ENCODE measurements at places on chromosomes 1 and 21.

GRCh38 chr1:194295685-194296084 lies 1109.3 kb upstream of the B3GALT2 start:
- peak; percentile 61 for DNase-seq

- no peak for DNase-seq
Measured at GRCh38 chr1:86708920-86709319, 4.5 kb downstream of the SH3GLB1 start.

GRCh38 chr1:2970311-2971071 lies 50.8 kb upstream of the ACTRT2 start:
- DNase-seq, result no peak

- DNase-seq, result peak; percentile 16
Measured at GRCh38 chr1:97849345-97850340, 71.2 kb downstream of the DPYD start.

GRCh38 chr1:47786316-47786715 lies 210.9 kb downstream of the TRABD2B start:
- no peak for DNase-seq

DNA sequence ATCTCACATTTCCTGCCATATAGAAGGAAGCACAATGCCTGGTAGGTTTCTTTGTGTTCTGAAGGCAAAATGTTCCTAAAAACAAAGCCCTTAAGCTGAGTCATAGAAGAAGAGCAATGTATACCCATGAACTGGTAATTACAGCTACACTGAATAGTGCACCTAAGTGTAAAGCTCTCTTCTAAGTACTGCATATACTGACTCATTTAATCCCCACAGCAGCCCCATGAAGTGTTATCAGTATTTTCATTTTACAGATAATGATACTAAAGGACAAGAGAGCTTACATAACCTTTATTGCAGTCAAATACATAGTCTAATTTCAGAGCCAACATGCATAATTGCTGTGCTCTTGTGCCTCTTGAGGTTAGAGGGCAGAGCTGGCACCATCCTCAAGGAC lies 239.9 kb downstream of the DPYD start:
- DNase-seq, result no peak
